ENCODE measurements at places on chromosomes 2 and 18.

DNA sequence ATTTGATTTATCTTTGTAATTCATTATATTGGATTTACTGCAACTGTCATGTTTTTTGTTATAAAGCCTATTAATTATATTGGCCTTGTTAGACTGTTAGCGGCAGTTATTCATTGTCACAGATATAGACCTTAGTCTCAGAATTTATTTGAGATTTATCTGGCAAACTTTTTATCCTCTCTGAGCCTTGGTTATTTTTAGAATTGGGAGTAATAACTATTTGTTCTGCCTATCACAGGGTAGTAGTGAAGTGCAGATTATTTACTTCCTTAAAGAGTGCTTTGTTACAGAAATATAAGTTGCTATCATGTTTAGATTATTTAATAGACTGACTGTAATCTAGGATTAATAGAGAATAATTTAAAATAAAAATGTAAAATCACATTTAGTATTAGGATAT, 41.9 kb downstream of the AGPS start:
- DNase-seq: no peak

DNA sequence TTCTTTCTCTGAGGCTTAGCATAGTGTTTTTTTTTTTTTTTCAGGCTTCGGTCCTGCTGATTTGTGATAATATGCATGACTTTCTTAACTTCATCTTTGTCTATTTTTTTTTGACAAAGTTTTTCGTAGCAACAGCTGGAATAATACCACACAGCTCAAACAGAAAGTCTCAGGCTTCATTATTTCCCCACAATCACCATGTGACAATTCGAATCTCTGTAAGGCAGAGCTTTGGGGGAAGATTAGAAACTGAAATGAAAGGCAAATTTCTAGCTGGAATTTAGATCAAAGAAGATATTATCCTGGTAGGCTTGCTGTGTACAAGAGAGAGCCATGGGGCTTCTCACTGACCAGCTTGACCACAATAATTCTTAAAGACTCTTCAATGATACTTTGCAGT, 12.2 kb upstream of the CD28 start:
- DNase-seq: no peak

GRCh38 chr18:63438181-63438580, 15.9 kb upstream of the VPS4B start:
- DNase-seq: no peak

DNA sequence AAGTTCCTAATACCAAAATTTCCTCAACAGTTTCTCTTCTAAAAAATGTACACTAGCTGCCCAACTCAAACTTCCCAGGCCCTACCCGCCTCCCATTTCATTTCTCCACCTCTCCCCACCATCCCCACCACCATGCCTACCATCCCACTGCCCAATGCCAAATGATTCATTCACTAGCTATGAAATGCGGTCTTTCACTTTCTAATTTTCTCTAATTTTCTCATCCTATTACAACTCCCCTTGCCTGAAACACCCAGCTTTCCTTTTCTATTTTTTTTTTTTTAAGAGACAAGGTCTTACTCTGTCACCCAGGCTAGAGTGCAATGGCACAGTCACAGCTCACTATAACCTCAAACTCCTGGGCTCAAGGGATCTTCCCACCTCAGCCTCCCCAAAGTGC, 38.4 kb downstream of the KIDINS220 start:
- DNase-seq: no peak

GRCh38 chr2:72824224-72824842, 1.5 kb downstream of the EXOC6B start:
- no peak for DNase-seq

DNA sequence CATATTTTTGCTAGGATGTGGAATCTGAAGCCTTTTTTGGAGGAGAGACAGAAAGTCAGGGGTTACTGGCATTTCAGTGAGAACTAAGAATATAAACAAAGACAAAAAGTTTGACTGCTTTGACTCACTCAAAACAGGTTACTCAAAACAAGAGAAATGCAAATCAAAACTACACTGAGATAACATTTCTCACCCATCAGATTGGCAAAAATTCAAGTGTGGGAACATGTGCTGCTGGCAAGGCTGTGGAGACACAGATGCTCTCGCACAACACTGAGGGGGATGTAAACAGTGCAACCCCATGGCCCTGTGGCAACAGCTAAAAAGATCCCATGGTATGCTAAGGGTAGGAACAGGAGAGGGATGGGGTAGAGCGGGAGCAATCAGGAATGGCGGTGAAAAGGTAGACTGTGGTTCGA, 86.6 kb downstream of the DTNB start:
- DNase-seq: no peak

- DNase-seq: no peak
These were observed 89.1 kb downstream of the AKAIN1 start for GRCh38 chr18:5107988-5108387.

- no peak for DNase-seq
These were observed 52.7 kb downstream of the CRIM1 start for GRCh38 chr2:36408198-36408703.

DNA sequence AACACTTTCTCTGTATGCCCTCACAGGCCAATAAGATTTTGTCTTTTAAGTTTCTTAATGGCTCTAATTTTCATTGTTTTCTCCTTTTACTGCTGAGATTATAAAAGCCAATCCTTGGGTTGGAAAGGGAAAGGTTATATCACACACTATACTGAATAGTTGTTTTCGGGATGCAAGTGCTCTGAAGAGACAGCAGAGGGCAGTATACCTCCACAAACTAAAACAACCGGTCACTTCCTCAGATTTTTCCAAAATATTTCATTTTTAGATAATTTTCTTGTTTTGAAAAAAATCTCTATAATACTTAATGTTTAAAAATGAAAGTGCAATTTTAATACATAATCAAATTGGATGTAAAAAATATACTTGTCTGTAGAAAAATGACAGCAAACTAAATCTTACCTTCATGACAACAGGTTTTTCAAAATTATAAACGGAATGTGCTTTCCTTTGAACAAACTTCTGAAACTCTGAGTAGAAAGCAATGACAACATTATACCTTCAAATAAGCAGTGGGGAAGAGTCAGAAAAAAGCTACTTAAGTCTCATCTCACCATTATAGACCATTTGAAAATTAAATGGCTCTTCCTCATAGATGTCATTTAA, 82.7 kb downstream of the ORC4 start:
- DNase-seq: no peak

- DNase-seq: no peak
These were observed 4.7 kb upstream of the SP3 start for GRCh38 chr2:173969886-173970285.

GRCh38 chr18:59718108-59718463, 20.9 kb upstream of the CCBE1 start:
- no peak for DNase-seq

DNA sequence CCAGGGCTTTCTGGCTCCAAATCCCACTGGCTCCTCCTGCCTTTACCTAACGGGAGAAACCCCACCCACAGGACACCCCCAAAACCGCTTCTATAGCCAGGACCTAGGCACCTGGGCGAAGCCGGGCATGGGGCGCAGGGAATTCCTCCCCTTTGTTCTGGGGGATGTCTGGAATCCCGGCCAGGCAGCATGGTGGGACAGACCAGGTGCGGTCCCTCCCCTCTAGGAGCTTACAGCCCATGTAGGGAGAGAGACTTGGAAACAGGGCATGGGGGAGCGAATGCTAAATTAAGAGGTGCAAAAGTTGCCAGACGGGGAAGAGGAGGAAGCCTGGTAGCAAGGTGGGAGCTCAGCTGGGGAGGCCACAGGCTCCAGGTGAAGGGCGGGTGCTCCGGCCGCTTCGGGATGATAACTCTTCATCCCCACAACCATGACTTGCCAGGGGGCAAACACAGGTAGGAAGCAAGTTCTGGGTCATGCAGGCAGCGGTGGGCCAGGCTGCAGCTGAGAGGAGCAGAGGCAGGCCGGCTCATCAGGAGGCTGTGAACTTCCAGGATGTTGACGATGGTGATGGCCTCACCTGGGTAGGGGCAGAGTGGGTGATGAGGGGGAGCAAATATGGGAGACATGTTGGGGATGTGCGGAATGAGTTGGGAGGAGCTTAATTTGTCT, 1.3 kb downstream of the TMEM37 start:
- DNase-seq: no peak

- no peak for DNase-seq
These were observed 963.7 kb upstream of the CRIM1 start for GRCh38 chr2:35391736-35392442.
